ENCODE measurements at places on chromosomes 6 and 20. TPM values are rescaled to one million over a fixed set of nuclear protein-coding genes. Genes with fewer than 3 reads are reported as not detected.

DNA sequence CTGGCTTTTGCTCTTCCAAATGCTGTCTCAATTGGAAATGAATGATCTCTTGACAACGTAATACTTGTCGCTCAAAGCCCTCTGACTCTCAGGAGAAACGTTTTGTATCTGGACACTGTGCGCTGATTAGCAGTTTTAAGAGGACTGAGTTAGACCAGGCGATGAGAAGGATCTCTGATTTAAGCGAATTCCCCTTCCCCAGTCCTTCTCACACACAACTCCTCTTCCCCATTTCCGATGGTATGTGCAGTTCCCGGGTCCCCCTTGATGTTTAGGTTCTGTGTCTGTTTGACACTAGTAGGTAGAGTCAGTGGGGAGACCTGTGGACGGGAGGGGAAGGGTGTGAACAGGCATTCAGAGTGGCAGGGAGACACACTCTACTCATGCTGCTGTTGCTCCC lies 2.5 kb downstream of the ZDHHC14 start:
- no peak for DNase-seq

DNA sequence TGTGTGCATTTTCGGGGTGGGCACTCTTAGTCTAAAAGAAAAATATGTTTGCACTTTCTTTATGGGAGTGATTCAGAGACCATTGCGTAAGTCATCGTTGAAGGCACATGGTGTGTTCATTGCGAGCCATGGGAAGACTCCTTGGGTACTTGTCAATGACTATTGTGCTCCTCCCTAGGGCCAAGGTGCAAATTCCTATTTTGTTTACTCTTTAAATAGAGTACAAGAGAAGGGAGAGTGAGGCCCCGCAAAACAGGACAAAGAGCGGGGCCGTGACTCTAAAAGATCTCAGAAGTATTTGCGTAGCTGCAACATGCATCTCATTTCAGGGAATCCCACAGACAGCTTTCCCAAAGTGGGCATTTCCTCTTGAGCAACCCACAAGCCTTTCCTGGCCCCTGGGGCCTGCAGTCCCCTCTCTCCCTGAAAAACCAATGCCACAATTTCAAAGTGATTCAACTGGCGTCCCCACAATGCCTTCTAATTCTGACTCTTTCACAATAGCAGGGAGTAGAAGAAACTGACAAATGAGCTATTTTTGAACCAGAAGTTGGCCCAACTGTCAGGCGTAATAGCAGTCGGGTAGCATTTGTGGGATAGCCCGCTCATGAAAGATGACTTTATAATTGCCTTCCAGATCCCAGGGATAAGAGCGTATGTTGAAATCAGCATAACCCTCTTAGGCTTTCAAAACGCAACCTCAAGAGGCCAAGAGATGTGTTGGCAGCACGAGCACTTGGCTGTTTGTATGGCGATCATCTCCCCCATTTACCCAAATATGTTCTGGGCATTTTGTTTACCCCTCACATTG lies 277.9 kb upstream of the BMP2 start:
- no peak for DNase-seq

DNA sequence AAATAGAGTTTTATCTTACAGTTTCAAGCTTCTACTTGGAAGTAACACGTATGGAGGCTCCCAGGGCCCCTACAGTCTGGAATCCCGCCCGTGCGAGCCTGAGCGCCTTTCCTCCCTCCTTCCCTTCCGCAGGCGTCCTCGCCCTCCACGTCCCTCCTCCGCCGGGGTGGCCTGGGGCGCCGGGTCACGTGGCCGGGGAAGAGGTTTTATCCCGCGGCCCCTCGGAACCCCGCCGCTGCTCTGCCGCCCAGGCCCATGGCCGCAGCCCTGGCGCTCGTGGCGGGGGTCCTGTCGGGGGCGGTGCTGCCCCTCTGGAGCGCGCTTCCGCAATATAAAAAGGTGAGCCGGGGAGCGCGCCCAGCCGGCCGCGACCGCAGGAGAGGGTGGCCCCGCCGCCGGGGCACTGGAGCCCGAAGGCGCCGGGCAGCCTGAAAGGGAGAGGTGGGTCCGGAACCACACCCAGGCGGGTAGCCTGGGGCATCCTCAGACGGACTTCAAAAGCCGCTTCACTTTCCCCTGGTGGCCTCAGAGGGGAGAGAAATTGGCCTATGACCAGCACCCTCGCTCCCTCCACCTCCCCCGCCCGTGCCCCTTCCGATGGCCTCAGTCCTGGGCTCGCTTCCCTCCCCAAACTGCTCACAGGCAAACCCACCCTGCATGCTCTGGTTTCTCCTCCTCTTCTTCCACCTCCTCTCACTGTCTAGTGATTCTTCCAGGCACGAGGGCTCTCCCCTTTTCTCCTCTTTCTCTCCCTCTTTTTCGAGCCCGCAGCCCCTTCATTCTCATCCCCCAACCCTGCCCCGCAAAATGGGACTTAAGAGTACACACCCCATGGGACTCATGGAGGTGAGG lies at the start of gene CLPSL2:
CLPSL2 (plus strand) TSS at position 235 of the 852 bp plus-strand sequence; CDS start at position 256, 21 bp downstream.
- peak; percentile 37 for DNase-seq

GRCh38 chr6:169998457-169998856 lies 247.0 kb downstream of the ERMARD start:
- no peak for DNase-seq

GRCh38 chr6:100568255-100568654 lies 103.5 kb upstream of the SIM1 start:
- DNase-seq: no peak

- no peak for DNase-seq
Observed at GRCh38 chr20:49361862-49362660, 84.2 kb upstream of the ZNFX1 start.

- DNase-seq: no peak
Observed at GRCh38 chr6:139940741-139941729, 566.6 kb upstream of the CITED2 start.

DNA sequence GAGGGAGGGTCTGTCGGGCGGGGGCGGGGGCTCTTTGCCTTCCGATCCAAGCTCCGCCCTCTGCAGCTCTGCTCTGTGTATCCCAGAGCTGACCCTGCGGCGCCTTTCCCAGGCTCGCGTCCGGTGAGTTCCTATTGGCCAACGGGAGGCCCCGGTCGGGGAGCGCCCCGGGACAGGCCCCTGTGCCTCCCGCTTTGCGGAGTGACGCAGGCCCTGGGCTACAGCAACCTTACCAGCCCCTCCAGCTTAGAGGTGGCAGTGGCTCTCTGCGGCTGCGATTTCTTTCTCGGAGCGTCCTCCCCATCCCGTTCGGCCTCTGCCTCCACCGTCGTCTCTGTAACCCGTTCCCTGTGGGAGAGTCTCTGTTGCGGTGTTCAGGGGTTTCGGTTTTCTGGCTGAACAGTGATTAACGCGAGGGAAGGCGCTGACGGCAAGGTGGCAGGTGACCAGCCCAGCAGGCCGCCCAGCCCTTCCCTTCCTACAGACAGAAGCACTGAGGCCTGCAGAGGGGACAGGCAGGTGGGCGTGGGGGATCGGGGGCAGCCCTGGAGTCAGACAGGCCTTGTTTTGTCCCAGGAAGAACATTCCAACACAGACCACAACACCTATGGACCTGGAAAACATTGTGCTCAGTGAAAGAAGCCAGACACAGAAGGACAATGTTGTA lies 18.1 kb upstream of the CEBPB start:
- DNase-seq: peak; percentile 83

DNA sequence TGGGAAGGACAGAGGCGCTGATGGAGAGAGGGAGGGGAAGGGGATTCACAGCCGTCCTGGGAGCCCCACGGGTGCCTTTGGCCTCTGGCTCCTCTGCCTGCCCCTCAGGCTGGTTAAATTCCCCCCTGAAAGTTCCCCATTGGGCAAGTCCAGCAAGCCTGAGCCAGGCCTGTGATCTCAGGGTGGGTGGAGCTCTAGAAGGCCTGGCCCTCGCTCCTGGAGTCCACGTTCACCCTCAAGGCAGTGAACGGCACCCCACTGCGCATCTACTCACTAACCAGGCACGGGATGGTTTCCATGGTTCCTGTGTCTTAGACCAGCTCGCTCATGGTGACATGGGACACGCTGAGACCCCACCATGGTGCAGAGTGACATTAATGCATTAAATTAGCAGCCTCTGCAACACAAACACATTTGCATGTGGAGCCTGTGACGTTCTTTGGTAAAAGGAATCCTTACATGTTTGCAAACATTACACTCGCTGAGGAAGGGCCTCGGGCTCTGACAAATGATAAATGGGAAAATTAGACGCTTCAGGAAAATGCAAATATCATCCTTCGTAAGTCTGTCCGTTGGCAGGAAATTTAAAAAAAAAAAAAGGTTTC lies 452.7 kb downstream of the PREX1 start:
- DNase-seq: no peak

- DNase-seq: no peak
Observed at GRCh38 chr6:43325876-43326275, 17.2 kb upstream of the CRIP3 start.

DNA sequence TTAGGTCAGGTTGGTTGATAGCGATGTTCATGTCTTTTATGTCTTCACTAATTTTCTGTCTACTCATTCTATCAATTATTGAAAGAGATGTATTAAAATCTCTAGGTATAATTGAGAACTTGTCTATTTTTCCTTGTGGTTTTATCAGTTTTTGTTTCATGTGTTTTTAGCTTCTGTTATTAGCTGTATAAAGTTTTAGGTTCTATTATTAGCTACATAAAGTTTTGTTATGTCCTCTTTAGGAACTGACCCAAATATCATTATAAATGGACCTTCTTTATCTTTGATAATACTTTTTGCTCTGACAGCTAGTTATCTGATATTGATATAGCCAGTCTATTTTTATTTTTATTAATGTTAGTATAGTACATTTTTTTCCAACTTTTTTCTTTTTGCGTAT lies 92.4 kb upstream of the TMEM170B start:
- DNase-seq: no peak

GRCh38 chr20:10419550-10420133 lies 14.4 kb downstream of the MKKS start:
- DNase-seq: no peak

DNA sequence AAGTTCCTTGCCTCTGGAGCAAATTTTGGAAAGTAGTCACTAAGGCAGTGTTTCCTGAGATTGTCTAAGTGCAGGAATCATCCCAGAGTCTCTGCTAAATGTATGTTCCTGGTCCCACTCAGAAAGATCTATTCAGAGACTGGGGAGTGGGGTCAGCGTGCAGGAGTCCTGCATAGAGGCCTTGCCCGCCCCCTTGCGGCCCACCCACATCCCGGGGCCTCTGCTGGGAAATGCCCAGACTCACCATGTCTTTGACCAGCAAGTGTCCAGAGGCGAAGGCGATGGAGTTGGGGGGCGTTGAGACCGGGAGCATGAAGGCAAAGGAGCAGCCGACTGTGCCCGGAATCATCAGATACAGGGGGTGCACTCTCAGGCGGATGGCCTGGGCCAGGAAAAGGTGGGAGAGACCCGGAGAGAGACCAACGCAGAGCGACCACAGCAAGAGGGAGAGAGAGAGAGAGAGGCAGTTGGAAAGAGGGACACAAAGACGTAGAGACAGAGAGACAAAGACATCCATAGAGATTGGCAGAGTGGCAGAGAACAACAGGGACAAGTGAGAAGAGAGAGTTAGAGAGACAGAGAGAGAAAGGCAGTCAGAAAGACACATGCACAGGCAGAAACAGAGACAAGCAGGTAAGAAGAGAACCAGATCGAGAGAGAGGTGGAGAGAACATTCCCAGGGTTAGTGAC lies 12.9 kb upstream of the OCSTAMP start:
- DNase-seq: no peak

Gene MYLK2
- not detected for total RNA-seq

Gene FNDC11
- not detected for total RNA-seq

Gene TMC2
- total RNA-seq: not detected
